ENCODE measurements at places on chromosomes 11 and 22.

DNA sequence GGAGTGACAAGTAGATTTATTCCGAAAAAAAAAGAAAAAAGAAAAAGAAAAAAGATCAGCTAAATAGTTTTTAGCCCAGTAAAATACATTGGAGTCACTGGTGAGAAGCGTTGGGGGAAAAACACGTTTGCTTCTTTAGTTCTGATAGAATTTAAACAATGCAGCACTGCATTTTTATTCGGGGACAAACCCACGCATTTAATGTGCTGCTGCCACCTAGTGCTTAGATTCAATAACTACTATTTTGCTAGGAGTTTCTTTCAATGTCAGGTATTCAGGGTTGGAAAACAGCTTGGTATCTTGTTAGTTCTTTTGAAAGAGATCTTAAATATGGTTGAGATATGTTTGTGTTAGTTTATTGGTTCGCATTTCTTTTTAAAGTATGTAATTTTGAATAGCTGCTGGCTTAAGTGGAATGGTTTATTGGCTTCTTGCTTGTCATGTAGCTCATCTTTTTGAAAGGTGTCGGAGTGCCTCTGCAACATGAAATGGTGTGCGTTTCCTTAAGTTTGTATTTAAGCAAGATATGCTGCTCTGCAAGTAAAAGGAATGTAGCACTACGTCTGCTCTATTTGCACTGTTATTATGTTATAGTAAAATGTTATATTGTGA, 41.9 kb downstream of the SVIP start:
- no peak for DNase-seq

DNA sequence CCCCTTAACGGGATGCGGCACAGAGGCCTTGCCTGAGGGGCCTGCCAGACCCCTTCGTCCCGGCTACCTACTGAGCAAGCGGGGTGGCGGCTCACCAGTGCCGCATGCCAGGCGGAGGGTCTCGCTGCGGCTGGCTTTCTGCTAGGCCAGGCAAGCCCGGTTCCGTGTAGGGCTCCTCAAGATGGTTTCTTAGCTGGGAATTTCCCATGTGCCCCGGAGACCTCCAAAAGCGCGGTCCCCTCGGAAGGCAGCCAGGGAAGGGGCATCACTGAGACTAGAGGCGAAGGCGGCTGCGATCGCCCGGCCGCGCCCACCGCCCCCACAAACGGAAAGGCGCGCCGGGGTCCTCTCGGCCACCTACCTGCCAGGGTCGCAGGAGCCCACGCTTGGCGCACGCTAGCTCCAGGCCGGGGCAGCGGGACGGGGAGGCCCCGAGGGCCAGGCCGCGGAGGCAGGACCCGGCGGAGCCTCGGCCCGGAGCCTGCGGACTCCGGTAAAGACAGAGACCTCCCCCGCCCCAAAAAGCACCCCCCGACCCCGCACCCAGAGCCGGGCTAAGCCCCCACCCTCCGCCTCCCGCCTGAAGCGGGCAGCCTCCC, 23.8 kb downstream of the MICAL3 start:
- no peak for DNase-seq

DNA sequence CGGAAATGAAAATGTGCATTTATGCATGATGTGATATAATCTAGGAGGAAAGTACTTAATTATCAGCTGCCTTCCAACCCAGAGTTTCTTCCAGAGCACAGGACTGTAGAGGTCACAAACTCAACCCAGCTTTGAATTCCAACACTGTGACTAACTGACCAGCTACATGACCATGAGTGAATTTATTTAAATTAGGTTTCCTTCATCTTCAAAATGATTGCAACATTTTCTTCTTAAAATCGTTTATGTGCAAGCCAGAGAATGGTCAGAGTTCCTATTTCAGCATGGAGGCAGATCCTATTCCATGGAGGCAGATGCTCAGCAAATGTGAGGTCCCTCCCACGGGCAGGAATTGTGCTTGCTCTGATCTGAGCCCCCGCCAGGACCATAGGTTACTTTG, 42.4 kb downstream of the OSBP start:
- no peak for DNase-seq

GRCh38 chr11:125514336-125515101, 18.5 kb upstream of the FEZ1 start:
- no peak for DNase-seq

- no peak for DNase-seq
Observed at GRCh38 chr11:73972620-73973449, 9.8 kb downstream of the UCP2 start.

DNA sequence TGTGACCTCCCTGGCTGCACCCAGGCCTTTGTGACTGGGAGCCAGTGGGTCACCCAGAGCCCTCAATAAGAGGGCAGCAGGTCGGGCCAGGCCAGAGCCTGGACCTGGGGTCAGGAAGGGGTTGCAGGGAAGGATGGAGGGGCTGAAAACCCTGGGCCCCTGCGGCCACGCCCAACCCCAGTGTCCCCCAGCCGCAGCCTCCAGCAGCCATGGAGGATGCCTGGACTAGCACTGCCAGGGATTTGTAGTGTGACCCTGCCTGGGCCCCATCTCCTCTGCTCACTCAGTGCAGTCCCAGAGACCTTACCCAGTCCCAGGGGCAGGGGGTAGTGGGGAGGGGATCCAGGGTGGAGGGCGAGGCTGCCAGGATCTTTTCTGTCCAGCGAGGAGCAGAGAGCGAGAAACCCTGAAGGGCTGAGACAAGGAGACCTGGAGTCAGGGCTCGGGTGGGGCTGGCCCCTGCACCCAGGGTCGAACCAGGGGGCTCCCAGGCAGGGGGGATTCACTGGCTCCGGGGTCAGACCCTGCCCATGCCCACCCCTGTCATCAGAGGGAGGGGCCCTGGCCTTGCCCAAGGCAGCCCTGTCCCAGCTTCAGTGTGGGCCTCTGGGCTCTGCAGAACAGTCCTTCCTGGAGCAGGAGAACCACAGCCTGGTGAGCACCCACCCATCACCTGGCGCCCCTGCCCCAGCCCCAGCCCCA, 187.5 kb downstream of the IGLL1 start:
- DNase-seq, result no peak

DNA sequence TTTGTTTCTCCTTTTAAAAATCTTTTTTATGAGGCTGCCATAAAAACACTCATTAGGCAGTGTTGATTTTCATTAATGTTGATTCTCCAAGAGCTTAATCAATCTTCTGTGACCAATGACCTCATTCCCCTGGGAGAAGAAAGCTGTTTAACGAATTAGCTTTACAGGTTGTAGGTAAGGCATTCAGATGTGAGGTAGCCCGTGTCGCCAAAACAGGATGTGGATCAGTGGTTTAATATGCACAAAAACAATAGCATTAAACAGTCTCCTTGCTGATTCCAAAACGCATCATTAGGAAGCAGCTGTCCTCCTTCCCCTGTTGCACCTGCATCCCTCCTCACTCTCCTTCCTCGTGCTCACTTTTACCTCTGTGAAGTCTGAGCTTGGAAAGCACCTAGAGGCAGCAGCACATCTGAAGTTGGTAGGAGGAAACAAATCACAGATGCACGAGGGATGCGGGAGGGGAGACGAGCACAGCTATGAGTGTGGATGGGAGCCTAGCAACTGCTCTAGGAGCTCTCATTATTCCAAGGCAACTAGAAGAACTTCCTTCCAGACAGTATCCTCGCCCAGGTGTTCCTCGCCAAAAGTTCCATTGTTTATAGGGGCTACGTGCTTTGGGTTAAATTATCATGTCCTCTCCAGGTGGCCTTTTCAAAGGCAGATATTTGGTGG, 179.4 kb upstream of the SNX19 start:
- no peak for DNase-seq

DNA sequence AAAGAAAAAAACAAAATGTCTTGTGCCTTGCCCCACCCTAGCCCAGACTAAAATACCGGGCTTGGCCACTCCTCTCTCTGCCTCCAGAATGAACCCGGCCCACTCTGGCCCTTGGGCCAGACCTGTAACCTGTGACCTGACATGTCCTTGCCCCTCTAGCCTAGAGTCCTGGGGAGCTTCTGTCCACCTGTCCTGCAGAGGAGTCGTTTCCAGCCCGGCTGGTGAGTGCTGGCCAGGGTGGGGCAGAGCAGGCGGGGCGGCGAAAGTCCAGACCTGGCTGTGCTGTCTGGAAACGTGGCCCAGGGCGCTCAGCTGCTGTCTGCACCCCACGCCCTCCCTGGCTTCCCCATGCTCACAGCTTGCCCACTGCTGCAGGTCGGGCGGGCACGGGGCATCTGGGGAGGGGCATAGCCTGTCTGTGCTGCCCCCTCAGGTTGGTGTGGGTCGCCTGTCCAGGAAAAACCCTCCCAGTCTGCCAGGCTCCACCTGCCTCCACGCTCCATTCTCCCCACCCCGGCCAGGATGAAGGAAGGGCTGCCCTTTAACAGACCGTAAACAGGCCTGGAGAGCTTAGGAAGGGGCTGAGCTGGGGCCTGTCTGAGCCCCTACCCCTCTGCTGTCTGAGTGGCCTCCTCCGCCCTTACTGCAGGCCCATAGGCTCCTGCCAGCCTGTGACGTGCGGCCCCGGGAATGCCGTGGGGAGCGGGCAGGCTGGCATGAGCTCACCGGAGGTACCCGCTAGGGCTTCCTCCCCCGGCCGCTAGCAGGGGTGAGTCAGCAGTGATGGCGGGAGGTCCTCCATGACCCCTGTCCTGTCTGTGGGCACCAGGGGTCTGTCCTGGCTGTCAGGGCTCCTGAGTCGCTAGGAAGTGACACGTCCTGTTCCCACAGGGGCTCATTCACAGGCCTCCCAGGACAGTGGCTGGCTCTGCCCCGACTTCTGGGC, 1.9 kb downstream of the CD151 start:
- no peak for DNase-seq
